GM03348 (cell line): ENCODE measurements at places on chromosomes 12 and 14.

GRCh38 chr12:38775457-38775856 is 129.9 kb downstream of the CPNE8 start:
- DNase-seq, result no peak

DNA sequence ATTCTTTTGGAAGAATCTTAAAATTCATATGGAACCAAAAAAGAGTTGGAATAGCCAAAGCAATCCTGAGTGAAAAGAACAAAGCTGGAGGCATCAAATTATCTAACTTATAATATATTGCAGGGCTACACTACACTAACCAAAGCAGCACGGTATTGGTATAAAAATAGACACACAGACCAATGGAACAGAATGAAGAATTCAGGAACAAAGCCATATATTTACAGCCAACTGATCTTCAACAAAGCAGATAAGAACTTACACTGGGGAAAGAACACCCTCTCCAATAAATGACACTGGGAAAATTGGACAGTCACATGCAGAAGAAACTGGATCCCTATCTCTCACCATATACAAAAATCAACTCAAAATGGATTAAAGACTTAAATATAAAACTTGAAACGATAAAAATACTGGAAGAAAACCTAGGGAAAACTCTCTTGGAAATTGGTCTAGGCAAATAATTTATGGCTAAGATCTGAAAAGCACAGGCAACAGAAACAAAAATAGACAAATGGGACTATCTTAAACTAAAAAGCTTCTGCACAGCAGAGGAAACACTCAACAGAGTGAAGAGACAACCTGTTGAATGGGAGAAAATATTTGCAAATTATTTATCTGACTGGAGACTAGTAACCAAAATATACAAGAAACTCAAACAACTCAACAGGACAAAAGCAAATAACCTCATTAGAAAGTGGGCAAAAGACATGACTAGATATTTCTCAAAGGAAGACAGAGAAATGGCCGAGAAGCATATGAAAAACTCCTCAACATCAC is 286.3 kb downstream of the ITPR2 start:
- no peak for DNase-seq

GRCh38 chr12:45994736-45995135 is 4.4 kb upstream of the SCAF11 start:
- no peak for DNase-seq

DNA sequence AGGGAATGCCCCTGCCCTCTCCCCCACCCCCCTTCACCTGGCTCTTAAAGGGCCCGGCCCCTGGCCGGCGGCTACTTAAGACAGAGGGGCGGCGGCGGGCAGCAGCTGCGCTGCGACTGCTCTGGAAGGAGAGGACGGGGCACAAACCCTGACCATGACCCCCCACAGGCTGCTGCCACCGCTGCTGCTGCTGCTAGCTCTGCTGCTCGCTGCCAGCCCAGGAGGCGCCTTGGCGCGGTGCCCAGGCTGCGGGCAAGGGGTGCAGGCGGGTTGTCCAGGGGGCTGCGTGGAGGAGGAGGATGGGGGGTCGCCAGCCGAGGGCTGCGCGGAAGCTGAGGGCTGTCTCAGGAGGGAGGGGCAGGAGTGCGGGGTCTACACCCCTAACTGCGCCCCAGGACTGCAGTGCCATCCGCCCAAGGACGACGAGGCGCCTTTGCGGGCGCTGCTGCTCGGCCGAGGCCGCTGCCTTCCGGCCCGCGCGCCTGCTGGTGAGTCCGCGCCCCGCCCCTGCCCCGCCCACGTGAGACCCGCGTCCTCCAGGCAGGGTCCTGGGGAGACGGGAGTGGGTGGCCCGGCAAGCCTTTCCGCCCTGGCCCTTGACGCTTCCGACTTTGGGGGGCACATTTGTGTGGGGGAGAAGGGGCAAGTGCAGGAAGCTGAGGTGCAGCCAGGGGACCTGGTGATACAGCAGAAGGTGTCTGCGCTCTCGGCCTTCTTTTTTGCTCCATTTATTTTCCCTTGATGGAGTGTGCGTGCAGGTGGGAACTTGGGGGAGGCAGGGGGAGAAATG is at the start of gene IGFBP6:
Gene IGFBP6, plus strand, starts transcription at position 104 of the 790 bp plus-strand sequence. Its CDS starts 51 bp downstream, at position 155.
- DNase-seq, result peak; percentile 80

DNA sequence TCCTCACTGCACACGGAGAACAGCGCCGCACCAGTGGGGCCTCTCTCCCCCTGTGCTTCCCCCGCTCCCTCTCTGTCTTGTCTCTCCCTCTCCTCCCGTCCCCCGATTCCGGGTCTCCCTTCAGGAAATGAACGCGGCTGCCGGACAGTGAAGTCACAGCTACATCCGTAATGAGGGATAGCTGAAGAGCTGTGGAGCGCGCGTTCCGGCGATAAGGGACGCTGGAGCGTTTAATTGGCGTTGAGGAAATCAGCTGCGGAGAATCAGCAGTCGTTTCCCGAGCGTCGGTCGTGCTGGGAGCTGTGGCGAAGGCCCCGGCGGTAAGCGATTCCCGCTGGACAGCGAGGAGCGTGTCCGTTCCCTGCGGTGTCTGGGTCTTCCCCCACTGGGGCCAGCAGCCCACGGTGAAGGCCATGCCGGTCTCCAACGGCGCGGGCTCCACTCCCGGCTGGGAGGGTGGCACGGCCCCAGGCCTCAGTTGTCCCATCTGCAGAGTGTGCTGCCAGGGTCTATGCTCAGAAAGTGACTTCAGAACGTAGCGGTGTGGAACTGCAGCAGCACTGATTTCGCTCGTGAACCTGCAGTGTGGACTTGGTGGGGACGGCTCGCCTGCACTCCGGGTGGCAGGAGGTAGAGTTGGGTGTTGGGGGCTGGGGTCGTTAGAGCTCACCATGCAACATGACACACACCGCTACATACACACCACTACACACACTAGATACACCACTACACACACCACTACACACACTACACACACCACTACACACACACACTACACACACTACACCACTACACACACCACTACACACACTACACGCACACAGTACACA is 10.9 kb downstream of the NOC4L start:
- no peak for DNase-seq

DNA sequence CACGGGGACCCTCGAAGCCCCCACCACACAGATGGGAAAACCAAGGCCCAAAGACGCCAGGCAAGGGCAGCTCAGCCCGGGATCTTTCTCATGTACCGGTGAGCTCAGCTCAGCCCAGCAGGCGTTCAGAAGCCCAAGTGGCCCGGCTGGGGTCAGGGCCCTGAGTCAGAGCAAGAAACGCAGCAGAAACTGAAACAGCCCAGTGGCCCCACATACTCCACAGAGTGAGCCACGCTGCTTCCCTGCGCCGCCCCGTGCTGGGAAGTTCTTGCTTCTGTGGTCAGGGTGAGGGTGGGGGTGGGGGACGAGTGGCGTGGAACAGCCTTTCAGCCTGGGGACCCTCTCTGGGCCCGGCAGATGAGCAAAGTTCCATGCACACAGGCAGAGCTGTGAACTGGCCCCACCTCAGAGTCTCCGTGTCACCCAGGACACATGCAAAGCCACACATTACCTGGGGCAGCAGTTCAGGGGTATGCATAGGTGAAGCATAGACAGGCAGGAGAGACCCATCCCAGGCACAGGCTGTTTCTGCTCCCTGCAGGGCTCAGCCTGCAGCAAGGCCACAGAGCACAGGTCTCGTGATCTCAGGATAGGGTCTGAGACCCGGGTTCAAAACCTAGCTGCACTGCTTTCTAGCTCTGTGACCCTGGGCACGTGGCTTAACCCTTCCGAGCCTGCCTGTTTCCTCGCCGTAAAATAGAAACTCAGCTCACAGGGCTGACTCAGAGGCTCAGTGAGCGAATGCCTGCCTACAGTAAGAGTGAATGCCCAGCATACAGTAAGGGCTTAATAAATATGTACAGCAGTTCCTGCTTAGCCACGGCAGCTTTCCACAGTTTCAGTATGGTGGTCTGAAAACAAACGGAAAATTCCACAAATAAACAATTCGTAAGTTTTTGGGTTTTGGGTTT is 21.6 kb downstream of the NCOR2 start:
- no peak for DNase-seq

GRCh38 chr12:90871726-90872096 is 83.3 kb downstream of the CCER1 start:
- DNase-seq, result no peak

GRCh38 chr12:2405039-2405438 is 352.3 kb downstream of the CACNA1C start:
- DNase-seq, result no peak

DNA sequence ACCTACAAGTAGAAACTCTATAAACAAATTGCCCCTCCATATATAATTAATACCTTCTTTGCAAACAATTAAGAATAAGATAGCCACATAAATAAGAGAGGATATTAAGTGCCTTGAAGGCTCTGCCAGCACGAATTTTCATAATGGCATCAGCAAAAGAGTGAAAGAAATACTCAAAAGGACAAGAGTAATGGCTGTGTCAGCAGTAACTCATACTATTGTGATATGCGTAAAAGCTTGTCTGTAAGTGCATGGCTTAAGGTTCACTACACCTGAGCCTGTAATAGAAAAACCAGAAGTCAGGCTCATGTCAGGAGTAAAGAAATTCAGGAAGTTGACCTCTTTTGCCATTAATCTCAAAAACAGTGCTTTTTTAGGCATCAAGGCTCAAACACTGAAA is 204.1 kb downstream of the TRHDE start:
- no peak for DNase-seq

DNA sequence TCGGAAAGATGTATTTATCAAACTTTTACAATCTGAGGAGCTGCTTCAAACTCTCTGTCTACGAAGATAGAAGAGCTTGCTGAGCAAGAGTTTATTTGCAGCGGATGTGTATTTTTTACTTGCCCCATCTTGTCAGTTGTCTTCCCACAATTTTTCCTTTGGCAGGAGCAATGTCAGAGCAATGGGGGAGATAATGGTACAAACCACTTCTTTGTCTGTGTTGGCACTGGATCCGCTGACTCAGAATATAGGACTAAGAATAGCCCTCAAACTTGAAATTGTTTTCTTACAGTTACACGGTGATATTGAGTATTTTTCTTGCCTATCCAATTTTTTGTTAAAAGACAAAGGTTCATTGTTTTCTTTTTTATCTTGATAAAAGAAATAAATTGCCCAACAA is 27.6 kb downstream of the HELB start:
- DNase-seq, result no peak

GRCh38 chr12:83538361-83538965 is 851.8 kb downstream of the TMTC2 start:
- no peak for DNase-seq

DNA sequence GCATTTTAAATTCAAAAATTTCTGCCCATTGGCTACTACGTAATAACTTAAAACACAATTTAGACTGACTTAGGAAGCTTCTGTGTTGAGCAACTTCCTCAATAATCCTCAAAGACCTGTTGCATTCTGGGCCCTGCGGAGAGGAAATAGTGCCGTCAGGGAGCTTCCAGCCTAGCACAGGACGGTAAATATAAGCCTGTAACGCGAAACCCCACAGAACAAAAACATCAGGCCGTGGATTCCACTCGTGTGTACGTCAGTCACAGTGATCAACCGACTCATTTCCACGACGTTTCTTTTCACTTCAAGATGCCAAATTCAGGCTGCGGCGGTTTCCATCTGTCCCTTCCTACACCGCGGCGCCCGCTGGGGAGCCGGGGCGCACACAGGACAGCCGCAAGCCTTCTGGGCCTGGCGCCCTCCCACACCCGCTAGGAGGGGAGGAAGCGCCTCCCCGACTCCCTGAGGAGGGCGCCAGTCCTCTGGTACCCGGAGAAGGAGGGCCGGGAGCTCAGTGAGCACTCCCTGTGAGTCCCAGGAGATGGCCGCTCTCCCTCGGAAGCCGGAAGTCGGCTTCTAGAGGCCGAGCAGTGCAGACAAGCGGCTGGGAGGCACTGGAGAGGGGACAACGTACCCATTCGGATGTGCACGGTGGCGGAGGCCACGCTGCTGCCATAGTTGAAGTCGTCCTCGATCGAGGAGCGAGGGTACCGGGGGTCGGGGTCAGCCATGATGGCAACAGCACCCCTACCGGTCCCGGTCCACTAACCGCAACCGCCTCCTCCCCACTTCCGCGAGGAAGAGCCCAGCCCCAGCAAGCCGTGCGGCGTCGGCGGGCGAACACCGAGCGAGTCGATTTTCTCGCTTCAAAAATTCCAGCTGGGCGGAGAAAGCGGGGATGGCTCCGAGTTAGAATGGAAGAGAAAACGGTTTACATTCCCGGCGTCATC is at the start of gene TMBIM4:
Gene TMBIM4, minus strand, starts transcription at position 776 of the 950 bp plus-strand sequence. Its CDS starts 45 bp downstream, at position 731.
- peak; percentile 94 for DNase-seq

DNA sequence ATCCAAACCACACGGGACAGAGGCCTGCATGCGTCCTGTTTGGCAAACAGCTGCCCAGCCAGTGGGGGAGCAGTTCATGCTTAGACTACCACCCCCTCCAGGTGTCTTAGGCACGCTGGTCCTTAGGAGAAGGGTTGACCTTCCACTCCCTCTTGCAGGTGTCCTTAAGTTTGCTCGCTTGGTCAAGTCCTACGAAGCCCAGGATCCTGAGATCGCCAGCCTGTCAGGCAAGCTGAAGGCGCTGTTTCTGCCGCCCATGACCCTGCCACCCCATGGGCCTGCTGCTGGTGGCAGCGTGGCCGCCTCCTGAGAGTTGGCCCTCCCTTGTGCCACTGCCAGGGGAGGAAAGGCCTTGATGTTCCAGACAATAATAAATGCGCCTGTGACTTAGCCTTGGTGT is 1.8 kb downstream of the C12orf57 start:
- DNase-seq, result no peak

- no peak for DNase-seq
Measured at GRCh38 chr12:42076976-42077375, 67.7 kb downstream of the GXYLT1 start.

DNA sequence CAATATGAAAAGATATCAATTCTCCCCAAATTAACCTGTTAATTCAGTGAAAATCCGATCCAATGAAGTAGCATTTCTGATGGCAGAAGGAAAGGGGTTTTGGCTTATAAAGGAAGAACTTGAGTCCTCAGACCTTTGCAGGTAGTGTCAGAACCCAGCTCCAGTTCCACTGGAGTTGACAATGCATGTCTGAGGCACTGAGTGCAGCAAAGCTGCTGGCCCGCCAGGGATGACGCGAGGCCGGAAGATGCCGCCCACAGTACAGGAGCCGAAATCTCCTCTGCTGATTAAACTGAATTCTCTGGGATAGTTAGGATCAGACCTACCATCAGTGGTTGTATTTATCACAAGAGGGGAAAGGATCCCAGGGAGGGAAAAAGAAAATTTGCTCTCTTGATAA is 220.7 kb downstream of the MSRB3 start:
- DNase-seq, result no peak

- DNase-seq, result no peak
Measured at GRCh38 chr12:62908674-62909073, 26.3 kb downstream of the PPM1H start.

DNA sequence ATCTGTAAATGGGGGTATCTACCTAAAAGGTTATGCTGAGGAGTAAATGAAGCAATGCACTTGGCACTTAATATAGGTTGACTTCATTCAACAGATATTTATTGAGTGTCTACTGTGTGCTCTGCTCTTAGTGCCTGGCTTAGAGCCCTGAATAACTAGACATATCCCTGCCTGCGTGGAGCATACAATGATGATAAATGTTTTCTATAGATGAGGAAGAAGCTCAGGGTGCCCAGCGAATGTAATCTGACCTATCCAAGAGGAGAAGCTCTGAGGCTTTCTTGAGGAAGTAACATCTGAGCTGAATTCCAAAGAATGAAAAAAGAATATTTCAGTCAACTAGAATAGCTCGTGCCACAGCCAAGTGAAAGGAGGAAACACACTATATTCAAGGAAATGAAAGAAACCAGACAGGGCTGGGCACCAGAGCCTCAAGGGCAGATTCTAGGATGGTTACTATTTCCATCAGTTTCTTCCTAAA is 17.9 kb upstream of the HIGD1C start:
- peak; percentile 22 for DNase-seq

GRCh38 chr14:34711169-34711568 is 3.2 kb downstream of the CFL2 start:
- DNase-seq, result peak; percentile 79
